Activated naive CD4-positive, alpha-beta T cell (primary cell): ENCODE measurements at places on chromosomes 11 and 22.

GRCh38 chr11:92843455-92843854, 126.0 kb upstream of the MTNR1B start:
- no peak for DNase-seq

- no peak for DNase-seq
Measured at GRCh38 chr11:80443177-80443576, 1002.3 kb upstream of the TENM4 start.

DNA sequence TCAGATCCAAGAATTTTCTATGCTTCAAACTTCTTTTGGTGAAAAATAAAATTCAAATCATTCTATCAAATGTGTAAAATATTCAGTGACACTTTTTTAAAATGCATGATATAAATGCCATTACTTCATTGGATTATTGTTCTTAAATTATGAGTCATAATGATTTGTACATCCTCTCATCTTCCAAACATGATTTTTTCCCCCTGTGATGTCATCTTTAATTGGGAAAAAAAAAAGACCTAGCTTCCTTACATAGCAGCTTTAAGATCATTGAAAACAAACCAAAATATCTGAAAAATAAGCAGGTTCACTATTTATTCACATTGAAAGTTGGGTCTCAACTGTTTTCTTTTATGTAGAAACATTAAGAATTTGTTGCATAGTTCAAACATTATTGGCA, 1549.4 kb downstream of the LRRC4C start:
- DNase-seq: no peak

DNA sequence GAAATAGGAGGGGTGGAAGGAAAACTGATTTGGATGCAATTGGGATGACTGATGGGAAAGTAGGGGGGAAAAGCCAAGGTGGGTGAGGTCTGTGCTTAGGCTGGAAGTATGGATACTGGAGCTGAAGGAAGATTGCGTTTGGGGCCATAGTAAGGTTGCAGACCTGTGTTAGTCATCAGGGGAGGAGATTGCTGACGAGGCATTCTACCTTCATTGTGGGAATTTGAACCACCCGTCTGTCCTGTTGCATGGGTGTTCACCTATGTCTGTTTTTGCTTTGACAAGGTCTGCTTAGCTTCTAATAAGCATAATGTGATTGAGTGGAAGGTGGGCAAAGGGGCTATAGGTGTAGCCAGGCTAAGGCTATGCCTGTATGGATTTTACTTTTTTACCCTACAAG, 323.8 kb downstream of the BLID start:
- no peak for DNase-seq

GRCh38 chr11:405954-406795, 8.6 kb downstream of the SIGIRR start:
- DNase-seq: no peak

- DNase-seq: no peak
Measured at GRCh38 chr11:365831-366230, 3.5 kb upstream of the B4GALNT4 start.

DNA sequence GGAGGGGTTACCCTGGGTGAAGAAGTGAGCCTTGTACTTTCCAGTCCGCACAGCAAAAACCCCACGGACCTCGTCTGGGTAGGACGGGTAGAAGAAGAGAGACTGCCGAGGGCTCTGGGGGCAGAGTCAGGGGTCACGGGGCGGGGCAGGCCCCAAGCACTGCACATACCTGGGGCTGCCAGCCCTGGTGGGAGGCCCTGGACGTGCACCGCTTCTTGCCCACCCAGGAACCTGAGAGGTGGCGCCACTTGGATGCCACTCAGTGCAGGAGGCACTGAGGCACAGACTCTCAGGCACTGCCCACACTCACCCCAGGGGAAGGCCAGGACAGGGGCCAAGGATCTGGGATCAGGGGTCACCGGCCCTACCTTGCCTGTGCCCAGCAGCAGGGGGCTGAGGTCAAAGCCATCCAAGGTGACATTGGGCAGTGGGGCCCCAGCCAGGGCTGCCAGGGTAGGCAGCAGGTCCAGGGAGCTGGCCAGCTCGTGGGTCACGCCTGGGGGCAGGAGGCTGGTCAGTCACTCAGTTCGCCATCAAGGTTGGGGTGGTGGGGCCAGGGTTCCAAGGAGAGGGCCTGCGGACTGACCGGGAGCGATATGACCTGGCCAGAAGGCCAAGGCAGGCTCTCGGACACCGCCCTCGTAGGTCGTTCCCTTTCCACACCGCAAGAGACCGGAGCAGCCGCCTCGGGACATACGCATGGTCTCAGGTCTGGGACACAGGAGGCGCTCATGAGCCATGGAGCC, 2.2 kb downstream of the ARSA start:
- no peak for DNase-seq

DNA sequence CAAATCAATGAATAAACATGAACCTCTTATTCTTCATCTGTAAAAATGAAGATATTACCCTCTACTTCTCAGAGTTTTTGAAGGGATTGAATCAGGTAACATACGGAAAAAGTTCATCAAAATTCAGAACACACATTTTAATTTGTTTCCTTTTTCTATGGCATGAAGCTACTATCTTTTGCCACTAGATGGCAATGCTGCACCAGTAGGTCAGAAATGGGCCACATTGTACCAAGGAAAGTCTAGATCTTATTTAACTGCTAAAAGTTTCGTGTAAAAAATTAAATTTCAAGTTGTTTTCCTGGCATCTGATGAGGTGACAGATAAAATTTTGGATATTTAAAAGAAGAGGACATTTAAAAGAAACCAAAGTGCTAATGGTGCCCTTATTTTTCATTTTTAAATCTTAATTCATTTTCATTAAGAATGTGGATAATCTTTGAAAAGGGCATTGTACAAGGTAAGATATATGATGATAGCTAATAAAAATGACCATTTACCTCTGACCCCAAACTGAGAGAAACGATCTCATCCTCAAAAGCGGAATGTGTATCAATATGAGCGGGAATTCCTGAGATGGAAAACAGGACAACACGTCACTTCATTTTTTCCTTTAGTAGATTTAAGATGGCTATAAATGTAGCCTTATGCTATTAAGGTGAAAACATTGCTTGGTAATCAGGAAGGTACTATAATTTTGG, 16.1 kb downstream of the ALKBH8 start:
- DNase-seq: no peak

GRCh38 chr11:27600656-27601055, 94.1 kb upstream of the LIN7C start:
- DNase-seq: no peak

DNA sequence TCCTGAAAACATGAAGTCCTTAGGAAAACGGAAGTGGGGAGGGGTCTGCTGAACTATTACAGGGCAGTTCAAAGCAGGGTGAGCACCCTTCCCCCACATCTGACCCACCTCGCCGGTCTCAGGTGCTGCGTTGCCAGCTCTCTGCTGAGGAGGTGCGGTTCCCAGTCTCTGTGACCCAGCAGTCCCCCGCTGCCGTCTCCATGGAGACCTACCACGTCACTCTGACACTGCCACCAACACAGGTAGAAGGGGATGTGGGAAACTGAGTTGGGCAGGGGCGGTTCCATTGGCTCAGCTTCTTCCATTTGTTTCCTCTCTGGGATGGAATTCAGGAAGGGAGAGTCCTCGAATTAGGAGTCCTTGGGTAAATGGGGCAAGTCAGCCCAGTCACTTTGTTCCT, 3.3 kb downstream of the C2CD2L start:
- DNase-seq: no peak

DNA sequence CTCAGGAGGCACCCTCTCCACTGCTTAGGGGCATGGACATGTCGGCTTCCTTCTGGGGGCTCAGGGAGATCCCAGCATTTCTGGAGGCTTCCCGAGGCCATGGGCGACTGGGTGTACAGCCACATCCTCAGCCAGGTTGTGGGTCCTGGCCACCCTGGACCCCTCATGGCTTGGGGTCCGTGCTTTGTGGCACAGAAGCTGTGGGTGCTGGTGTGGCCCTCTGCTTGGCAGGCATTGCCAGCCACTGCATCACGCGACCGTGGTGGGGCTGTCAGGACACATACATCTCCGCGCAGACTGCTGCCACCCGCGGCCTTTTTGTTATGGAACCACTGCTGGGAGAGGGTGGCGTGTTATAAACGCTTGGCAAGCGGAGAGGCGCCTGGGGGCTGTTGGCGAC, 1174.9 kb downstream of the BRD1 start:
- no peak for DNase-seq

GRCh38 chr11:32895471-32895870, 2.9 kb downstream of the QSER1 start:
- DNase-seq: no peak

- no peak for DNase-seq
Measured at GRCh38 chr22:35754761-35755160, 37.1 kb downstream of the APOL5 start.

DNA sequence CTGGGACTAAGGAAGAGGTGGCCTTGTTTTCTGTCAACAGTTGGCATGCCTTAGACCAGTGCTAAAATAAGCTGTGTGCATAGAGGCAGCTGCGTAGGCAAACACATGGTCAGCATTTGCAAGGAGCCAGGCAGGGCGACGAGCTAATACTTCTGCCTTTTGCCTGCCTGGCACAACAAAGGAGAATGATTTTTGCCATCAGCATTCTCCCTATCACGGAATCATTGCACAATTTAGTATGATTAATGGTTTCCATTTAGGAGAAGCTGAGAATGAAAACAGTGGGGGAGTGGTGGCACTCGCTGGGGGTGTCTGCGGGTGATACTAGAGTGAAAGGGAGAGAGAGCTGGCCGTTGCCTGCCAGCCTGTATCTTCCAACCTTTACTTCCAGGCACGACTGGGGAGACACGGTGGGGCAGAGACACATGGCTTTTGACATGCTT, 336.0 kb downstream of the CADM1 start:
- no peak for DNase-seq

DNA sequence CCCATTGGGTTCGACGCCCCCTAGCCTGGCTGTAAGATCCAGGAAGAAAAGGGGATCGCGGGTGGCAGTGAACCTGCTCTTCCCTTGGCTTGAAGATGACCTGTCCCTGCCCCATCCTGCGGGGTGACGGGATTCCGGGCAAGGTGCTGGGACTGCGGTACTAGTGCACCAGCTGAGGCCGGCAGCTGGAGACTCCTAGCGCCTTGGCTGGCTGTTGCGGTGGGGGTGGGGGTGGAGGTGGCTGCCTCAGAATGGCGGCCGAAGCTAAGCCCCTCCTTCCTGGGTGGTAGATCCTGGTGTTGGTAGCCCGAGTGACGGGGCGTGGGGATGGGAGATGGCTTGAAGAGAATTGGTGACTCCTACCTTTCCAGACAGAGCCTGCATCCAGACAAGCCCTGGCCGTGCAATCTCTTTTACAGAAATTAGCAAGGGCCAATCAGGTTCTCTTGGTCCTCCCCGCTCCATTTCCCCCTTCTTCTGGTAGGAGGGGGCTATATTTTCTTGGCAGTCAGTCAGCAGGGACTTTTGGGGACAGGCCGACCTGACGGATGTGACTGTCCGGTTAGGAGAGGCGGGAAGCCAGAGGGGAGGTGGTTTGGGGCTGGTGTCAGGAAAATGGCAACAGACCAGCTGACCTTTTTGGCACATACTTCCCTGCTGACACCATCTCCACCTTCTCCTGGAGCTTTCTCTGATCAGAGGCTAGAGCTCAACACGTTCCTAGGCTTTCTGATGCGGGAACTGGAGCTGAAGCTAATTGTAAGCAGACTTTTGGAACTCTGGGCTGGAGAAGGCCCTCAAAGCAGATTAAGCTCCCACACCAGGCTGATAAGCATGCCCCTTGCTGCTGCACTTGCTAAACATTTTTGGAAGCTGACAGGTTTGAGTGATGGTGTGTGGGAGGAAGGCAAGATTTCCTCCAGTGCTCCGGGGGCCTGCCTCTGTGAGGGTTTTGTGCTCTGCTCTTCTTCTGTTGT, 2.0 kb downstream of the NAV2 start:
- no peak for DNase-seq

- no peak for DNase-seq
Measured at GRCh38 chr11:75852406-75853017, 37.5 kb downstream of the UVRAG start.

- DNase-seq: no peak
Measured at GRCh38 chr11:9158898-9159391, 67.5 kb upstream of the SCUBE2 start.

DNA sequence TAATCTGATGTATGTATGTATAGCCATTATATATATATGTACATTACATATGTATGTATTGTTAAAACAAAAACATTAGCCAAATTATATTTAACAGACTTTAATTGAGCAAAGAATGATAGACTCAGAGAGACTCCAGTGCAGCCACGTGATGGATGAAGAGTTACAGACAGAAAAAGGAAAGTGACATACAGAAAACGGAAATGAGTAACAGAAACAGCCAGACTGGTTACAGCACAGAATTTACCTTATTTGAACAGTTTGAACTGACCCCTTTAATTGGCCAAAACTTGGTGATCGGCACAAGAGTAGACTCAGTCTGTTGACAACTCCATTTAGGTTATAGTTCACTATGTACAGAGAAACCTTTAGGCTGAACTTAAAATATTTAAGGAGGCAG, 35.0 kb downstream of the CHORDC1 start:
- DNase-seq: no peak

DNA sequence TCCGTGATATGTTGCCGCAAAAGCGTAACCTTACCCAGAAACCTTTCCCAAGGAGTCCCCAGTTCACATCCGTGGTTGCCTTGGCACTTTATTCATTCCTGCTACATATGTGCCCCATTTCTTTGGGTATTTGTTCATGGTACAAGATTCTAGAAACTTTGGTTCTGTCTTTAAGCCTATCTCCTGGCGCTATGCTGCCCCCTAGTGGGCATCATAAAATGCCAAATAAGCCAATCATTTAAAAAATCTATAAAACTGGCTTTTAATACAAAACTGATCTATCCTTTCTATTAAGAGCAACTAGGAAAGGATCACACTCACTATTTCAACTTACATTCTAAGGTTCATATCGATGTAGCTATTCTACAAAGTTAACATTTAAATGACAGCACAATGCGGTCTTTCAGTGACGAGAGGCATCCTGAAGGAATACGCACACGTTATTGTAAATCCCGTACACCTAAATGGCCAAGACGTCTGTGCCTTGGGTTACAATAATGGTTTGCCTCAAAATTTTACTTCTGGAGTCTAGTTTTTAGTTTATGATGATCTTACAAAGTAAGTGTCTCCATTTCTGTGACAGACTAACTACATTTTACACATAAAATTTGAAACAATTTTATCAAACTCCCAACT, 16.2 kb downstream of the PIWIL3 start:
- peak; percentile 7 for DNase-seq

GRCh38 chr11:33530815-33531214, 169.8 kb downstream of the C11orf91 start:
- DNase-seq: no peak

- DNase-seq: no peak
Measured at GRCh38 chr22:37025500-37026070, 6.0 kb downstream of the MPST start.
